A549 treated with CORT108297 at 1 μM for 4 hours (cell line): ENCODE measurements at places on chromosomes 2 and 18. TPM values are rescaled to one million over a fixed set of nuclear protein-coding genes. Genes with fewer than 3 reads are reported as not detected.

Gene FTCDNL1
- total RNA-seq: 2.2 to 3.2 TPM (median 2.6 TPM) in 5 replicates

Gene SCN7A
- total RNA-seq: 0.01 TPM in 1 of 5 replicates, not detected in the others

Gene CCDC178
- not detected in 5 replicates for total RNA-seq

Gene NDUFB3
- total RNA-seq: 129 to 172 TPM (median 134 TPM) in 5 replicates

Gene PLCL1
- total RNA-seq: 0.02 TPM in 1 of 5 replicates, not detected in the others

Gene TDRD15
- total RNA-seq: not detected in 5 replicates

Gene GAD1
- 0.53 to 0.67 TPM (median 0.61 TPM) in 5 replicates for total RNA-seq

Gene ACADL
- 0.03 to 0.08 TPM (median 0.07 TPM) in 3 of 5 replicates, not detected in the others for total RNA-seq

Gene GPR75
- 1.3 to 1.8 TPM (median 1.5 TPM) in 5 replicates for total RNA-seq

Gene PDE1A
- total RNA-seq: 0.09 to 0.18 TPM (median 0.14 TPM) in 5 replicates

Gene CFC1
- not detected in 5 replicates for total RNA-seq

Gene RMND5A
- 20.3 to 25.3 TPM (median 23.0 TPM) in 5 replicates for total RNA-seq

Gene TGFA
- 5.8 to 7.6 TPM (median 6.0 TPM) in 5 replicates for total RNA-seq

Gene VRK2
- 28.1 to 36.5 TPM (median 29.8 TPM) in 5 replicates for total RNA-seq

Gene NEURL3
- 0.96 to 2.2 TPM (median 1.4 TPM) in 5 replicates for total RNA-seq

Gene CNTNAP5
- not detected in 5 replicates for total RNA-seq

Gene CD8B
- not detected in 5 replicates for total RNA-seq

Gene LAMA1
- total RNA-seq: 0.03 to 0.17 TPM (median 0.07 TPM) in 5 replicates

Gene MAB21L4
- total RNA-seq: 0.08 to 0.21 TPM (median 0.15 TPM) in 4 of 5 replicates, not detected in the other

Gene ANKRD30BL
- not detected in 5 replicates for total RNA-seq

Gene LRRC30
- total RNA-seq: not detected in 5 replicates

Gene CNGA3
- total RNA-seq: 0.06 TPM in 1 of 5 replicates, not detected in the others

Gene RMDN2
- 4.2 to 5.4 TPM (median 4.3 TPM) in 5 replicates for total RNA-seq

Gene SPATA3
- not detected in 5 replicates for total RNA-seq

Gene PSMA8
- total RNA-seq: not detected in 5 replicates

Gene ELOA2
- total RNA-seq: not detected in 5 replicates

Gene GREB1
- total RNA-seq: 2.5 to 3.0 TPM (median 2.8 TPM) in 5 replicates
